Fibroblast of skin of right quadriceps (primary cell): ENCODE measurements at places on chromosomes 16 and 17.
A peak's percentile ranks its signal among the peaks of the same experiment; 100 is the strongest.

DNA sequence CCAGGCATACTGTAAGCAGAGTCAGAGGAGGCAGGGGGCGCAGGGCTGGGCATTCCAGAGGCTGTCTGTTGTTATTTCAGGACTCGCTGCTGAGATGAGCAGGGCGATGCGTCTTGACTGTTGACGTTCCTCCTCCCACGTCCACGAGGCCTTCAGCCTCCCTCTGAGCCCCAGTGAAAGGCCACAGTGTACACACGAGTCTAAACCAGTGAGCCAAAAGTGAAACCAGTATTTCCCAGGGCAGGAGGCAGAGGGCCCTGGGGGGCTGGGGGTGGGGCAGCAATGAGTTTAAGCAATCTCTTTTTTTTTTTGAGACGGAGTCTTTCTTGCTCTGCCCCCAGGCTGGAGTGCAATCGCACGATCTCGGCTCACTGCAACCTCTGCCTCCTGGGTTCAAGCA lies 21.5 kb downstream of the SMTNL2 start:
- DNase-seq: no peak

DNA sequence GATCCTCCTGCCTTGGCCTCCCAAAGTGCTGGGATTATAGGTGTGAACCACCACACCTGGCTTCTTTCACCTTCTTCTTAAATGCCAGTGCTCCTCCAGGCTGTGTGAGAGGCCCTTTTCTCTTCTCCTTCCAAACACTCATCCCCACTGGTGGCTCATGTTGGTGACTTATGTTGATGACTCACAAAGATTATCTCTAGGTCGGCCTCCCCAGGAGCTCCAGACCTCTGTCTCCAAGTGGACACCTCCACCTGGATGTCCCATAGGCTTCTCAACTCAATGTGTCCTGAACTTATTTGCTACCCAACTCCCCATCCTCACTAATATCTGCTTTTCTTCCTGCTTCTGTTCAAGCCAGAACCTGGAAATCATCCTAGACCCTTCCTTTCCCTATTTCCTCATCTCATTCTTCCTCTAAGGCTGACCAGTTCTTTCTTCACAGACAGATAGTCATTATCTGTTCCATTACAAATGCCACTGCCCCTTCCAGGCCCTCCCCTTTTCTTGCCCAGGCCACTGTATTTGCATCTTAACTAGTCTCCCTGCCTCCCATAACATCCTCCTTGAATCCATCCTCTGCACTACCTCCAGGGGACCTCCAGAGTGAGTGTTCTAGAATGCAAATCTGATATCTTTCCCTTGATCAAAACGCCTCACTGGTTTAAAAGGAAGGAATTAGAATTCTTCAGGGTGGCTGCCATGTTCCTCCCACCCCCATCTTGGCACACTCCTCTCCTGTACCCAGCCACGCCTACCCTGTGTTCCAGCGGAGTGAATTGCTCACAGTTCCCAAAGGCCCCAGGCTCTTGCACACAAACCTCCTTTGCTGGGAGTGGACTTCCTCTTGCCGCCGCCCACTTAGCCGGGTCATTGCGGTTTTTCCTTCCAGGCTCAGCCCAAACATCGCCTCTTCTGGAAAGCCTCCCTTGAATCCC lies 34.8 kb upstream of the FBXO47 start:
- peak; percentile 63 for DNase-seq

DNA sequence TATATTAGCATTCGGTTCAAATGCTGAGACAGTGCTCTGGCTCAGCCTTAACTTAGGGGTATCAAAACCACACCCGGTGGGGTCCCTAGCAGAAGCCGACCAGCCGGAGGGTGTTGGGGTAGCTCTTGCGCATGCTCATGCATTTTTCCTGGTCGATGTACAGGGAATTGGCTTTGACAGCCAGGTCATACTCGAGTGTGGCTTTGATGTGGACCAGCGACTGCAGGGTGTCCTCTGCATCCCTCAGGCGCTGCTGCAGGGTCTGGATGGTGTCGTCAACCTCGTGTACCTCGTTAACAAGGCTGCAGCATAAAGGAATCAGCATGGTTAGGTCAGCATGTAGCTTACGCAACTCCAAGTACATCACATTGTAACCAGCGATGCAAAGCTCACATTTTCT lies 37.5 kb downstream of the TEKT3 start:
- no peak for DNase-seq

- no peak for DNase-seq
These were observed 9.2 kb downstream of the HERPUD1 start for GRCh38 chr16:56941092-56941491.
